Stimulated activated CD8-positive, alpha-beta memory T cell treated with anti-CD3 and anti-CD28 coated beads, Interleukin-7, amount 100 ng/mL, for 1 hour (primary cell): ENCODE measurements at places on chromosomes 5 and 9.
A peak's percentile ranks its signal among the peaks of the same experiment; 100 is the strongest.

DNA sequence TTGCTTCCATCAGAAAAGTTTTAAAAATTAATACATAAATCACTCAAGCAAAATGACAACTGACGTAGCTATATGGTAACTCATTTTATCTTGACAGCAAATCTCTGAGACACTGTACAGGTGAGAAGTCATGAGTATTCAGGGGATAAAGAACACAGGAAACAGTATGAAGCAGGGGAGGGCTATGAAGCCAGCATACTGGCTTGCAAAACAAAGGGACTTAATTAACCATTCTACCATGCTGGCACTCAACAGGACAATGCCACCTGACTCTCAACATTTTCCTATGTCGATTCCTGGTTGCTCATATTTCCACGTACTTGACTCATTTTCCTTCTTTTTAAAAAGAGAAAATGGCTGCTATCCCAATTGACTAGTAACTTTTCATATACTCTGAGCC is 151.4 kb upstream of the RETREG1 start:
- no peak for DNase-seq

- DNase-seq = no peak
Measured at GRCh38 chr5:164951570-164951969, 1446.2 kb downstream of the MAT2B start.

DNA sequence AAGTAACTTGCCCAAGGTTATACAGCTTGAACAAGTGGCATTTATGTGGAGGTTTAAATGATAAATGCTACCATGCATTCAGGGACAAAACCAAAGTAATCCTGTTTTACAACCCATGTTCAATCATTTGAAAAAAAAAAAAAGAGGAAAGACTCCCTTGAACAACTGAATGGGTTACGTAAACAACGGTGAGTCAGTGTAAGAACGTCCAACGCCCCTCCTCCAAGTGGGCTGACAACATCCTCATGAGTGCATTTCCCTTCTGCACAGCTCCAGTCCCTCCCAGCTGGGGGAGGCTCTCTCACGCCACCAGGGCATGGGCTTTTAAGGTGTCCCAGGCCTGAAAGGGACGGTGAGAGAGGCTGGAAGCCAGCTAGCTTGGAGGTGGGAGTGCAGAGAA is 90.0 kb downstream of the PRRT1B start:
- peak; percentile 58 for DNase-seq

- DNase-seq = no peak
Measured at GRCh38 chr9:98333703-98334582, 78.5 kb upstream of the TBC1D2 start.
